ENCODE measurements at places on chromosomes 6 and 20. TPM values are rescaled to one million over a fixed set of nuclear protein-coding genes. Genes with fewer than 3 reads are reported as not detected.

- no peaks in the 10 kb centered on the region for H3K36me3 ChIP-seq
- peaks cover 10% of the 10 kb centered on the region for H3K4me1 ChIP-seq
- peak overlapping the region; percentile 57 for H3K27ac ChIP-seq
- peaks cover 9% of the 10 kb centered on the region for H3K27me3 ChIP-seq
- peak overlapping the region; percentile 40 for H3K4me3 ChIP-seq
- peak; percentile 34 for DNase-seq
Measured at GRCh38 chr6:4774715-4775493, 1.3 kb upstream of the CDYL start.

- H3K27me3 ChIP-seq: peaks cover 2% of the 10 kb centered on the region
Measured at GRCh38 chr6:32613475-32613874, 23.7 kb upstream of the HLA-DQA1 start.

GRCh38 chr6:31965700-31966099, 6.2 kb downstream of the DXO start:
- no peak for DNase-seq
- peaks cover 87% of the 10 kb centered on the region for H3K36me3 ChIP-seq
- no peaks in the 10 kb centered on the region for H3K27me3 ChIP-seq
- H3K4me1 ChIP-seq: peaks cover 3% of the 10 kb centered on the region

GRCh38 chr6:53618219-53618618, 47.3 kb downstream of the KLHL31 start:
- no peaks in the 10 kb centered on the region for H3K27me3 ChIP-seq
- no peak for DNase-seq
- no peak overlapping the region for H3K27ac ChIP-seq
- H3K36me3 ChIP-seq: no peaks in the 10 kb centered on the region
- H3K4me1 ChIP-seq: no peaks in the 10 kb centered on the region

DNA sequence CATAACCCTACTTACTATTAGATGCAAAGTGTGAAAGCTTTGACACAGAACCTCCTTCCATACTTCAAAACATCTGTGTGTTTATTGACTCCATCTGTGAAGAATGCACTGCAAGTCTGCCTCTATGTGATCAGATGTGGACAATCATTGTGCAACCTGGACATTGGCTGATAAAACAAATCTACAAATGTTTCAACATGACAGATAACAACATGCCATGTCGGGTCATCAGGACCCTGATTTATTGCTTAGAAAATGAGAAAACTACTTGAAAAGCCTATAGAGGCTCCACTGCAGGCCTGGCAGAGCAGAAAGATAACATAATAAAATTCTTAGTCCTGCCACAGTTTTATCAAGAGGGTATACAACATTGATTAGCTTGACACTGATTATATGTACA, 1286.4 kb downstream of the GRIK2 start:
- H3K4me3 ChIP-seq: no peak overlapping the region
- no peaks in the 10 kb centered on the region for H3K36me3 ChIP-seq
- H3K4me1 ChIP-seq: no peaks in the 10 kb centered on the region
- H3K27me3 ChIP-seq: no peaks in the 10 kb centered on the region
- H3K27ac ChIP-seq: no peak overlapping the region
- DNase-seq: no peak

GRCh38 chr6:110738899-110739365, 76.3 kb downstream of the CDK19 start:
- peak; percentile 64 for DNase-seq
- H3K4me3 ChIP-seq: no peak overlapping the region
- H3K27ac ChIP-seq: no peak overlapping the region
- H3K27me3 ChIP-seq: no peaks in the 10 kb centered on the region
- no peaks in the 10 kb centered on the region for H3K4me1 ChIP-seq

DNA sequence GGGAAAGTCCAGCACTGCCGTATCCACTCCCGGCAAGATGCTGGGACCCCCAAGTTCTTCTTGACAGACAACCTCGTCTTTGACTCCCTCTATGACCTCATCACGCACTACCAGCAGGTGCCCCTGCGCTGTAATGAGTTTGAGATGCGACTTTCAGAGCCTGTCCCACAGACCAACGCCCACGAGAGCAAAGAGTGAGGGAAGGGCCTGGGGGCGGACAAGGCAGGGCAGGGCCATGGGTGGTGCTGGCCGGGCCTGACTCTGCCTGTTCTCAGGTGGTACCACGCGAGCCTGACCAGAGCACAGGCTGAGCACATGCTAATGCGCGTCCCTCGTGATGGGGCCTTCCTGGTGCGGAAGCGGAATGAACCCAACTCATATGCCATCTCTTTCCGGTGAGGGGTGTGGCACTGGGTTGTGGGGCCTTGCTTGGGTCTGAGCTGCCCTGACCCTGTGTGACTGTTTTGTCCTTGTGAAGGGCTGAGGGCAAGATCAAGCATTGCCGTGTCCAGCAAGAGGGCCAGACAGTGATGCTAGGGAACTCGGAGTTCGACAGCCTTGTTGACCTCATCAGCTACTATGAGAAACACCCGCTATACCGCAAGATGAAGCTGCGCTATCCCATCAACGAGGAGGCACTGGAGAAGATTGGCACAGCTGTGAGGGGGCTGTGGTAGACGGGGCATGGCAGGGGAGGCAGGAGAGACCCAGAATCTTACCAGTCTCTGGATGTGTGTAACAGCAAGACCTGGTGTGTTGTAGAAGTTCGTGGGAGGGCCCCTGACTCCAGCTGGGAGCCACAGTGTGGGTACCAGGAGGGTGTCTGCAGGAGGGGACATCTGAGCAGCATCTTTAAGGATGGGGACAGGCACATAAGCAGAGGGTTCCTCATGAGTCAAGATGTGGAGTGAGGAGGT, 29.1 kb downstream of the PLCG1 start:
- H3K27ac ChIP-seq: no peak overlapping the region
- H3K27me3 ChIP-seq: no peaks in the 10 kb centered on the region
- DNase-seq: no peak
- no peak overlapping the region for H3K4me3 ChIP-seq

DNA sequence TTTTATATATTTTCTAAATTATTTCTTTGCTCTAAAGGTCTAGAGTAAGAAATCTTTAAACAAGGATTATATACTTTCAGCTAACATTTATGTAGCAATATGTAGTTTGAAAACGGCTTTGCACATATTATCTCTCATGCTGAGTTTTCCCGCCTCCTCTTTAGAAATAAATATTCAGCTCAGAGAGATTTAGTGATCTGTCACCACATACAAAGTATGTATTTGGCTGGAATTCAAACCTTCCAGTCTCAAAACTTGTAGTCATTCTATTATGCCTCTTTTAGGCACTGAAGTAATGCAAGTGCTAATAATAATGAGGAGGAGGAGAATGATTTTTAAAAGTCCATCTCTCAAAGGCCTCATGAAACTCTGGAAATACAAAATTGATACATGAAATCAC, 525.0 kb downstream of the GRIK2 start:
- no peak overlapping the region for H3K27ac ChIP-seq
- DNase-seq: no peak
- no peaks in the 10 kb centered on the region for H3K36me3 ChIP-seq
- H3K27me3 ChIP-seq: no peaks in the 10 kb centered on the region
- no peak overlapping the region for H3K4me3 ChIP-seq
- H3K4me1 ChIP-seq: no peaks in the 10 kb centered on the region

GRCh38 chr20:45456632-45457031, 12.9 kb upstream of the WFDC2 start:
- DNase-seq: no peak
- H3K36me3 ChIP-seq: no peaks in the 10 kb centered on the region
- H3K4me3 ChIP-seq: no peak overlapping the region
- peaks cover 2% of the 10 kb centered on the region for H3K27me3 ChIP-seq
- H3K4me1 ChIP-seq: no peaks in the 10 kb centered on the region

DNA sequence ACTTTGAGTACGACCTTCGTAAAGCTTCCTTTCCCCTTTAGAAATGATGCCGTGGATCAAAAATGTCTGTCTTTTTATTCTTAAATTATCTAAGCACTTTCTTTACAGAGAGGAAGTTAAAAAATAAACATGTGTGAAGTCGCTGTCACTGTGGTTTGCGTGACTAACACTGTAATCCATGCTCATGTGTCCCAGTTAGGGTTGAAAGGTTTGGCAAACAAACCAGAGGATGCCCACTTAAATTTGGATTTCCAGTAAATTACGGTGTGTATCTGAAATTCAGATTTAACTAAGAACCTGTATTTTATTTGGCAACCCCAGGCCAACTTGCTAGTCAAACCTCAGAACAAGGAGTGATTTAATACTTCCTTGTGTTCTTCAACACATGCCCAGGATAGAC, 21.1 kb downstream of the HLA-DRB1 start:
- H3K27me3 ChIP-seq: no peaks in the 10 kb centered on the region
- no peak for DNase-seq
- no peaks in the 10 kb centered on the region for H3K4me1 ChIP-seq
- no peak overlapping the region for H3K4me3 ChIP-seq

- H3K36me3 ChIP-seq: no peaks in the 10 kb centered on the region
- H3K4me1 ChIP-seq: peaks cover 17% of the 10 kb centered on the region
- H3K27ac ChIP-seq: no peak overlapping the region
Measured at GRCh38 chr6:131377112-131377705, 195.8 kb upstream of the ARG1 start.

DNA sequence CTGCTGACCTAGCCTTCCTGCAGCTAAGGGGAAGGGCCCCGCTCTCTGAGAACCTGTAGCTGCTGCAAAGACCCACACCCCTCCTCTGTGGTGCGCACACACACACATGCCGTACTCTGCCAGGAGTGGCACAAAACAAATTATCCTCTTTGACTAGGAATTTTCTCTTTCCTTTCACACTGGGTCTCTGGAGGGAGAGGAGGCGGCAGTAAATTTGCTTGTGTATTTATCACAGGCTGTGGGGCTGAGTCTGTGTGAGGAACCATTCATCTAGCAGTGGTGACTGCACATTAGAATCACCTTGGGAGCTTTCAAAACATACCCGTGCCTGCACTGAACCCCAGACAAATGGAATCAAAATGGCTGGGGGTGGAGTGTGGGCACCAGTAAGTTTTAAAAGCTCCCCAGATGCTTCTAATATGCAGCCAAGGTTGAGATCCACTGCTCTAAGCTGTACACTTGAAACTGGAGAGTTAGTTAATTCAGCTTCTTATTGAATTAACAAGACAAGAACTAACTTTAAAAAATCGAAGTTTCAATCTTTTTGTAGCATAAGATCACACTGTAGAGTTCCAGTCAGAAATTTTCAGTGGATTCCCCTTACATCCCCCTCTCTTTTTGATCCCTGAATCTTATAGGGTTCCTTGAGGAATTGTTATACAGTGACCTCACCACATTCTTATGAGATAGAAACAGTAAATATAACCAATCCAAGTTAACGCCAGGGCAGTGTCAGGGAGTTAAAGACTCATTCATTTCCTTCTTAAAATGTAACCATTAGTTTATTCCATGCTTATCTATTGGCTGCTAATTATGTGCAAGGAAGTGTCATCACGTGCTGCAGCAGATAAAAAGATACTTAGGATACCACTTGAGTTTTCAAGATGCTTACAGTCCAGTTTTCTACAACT, 29.8 kb upstream of the GMDS start:
- peak overlapping the region; percentile 70 for H3K27ac ChIP-seq
- H3K4me3 ChIP-seq: no peak overlapping the region
- DNase-seq: peak; percentile 80
- no peaks in the 10 kb centered on the region for H3K27me3 ChIP-seq
- H3K36me3 ChIP-seq: peaks cover 9% of the 10 kb centered on the region
- H3K4me1 ChIP-seq: peaks cover 5% of the 10 kb centered on the region

DNA sequence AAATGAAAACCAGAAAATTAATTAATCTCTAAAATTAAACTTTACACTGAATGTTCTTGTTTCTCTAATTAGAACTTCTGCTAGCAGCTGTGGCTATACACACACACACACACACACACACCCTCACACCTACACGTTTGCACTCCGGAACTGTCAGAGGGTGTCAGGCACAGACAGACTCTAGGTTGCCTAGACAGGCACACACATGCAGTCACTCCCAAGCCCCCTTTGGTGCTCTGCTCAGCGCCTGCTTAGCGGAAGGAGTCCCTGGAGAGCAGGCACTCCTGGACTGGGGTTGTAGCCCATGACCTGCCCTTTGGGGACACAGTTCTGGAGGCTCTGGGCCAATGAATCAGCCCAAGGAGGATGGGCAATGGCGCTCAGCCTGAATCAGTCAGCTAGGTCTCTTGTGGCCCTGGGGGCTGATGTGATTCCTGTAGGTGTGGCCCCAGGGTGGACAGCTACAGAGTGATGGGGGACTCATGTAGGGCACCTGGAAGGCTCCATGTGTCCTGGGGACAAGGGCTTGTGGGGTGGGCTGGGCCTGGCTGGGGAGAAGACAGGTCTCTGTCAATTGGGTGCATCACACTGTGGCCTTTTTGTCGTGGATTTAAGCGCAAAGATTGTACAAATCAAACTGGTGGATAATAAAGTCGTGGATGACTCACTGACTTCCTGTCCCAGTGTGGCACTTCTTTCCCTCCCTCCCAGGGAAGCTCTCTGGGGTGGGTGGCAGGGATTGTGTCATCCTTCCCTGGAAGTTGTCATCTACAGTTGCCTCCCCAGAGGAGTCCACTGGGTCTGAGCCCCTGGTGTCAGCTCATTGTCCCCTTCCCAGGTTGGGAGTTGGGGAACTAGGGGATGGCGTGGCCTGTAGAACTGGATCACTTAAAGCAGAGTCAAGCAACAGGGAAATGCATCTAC, 8.8 kb downstream of the TMEM151B start:
- no peak overlapping the region for H3K27ac ChIP-seq
- no peak for DNase-seq
- no peak overlapping the region for H3K4me3 ChIP-seq
- peaks cover 9% of the 10 kb centered on the region for H3K4me1 ChIP-seq
- H3K36me3 ChIP-seq: no peaks in the 10 kb centered on the region
- H3K27me3 ChIP-seq: peaks cover 50% of the 10 kb centered on the region

GRCh38 chr20:4488407-4489339, 233.0 kb upstream of the PRND start:
- no peaks in the 10 kb centered on the region for H3K4me1 ChIP-seq
- H3K4me3 ChIP-seq: no peak overlapping the region
- no peaks in the 10 kb centered on the region for H3K36me3 ChIP-seq
- DNase-seq: no peak

GRCh38 chr6:121651420-121651819, 216.0 kb downstream of the GJA1 start:
- no peaks in the 10 kb centered on the region for H3K4me1 ChIP-seq
- peak; percentile 39 for DNase-seq
- H3K4me3 ChIP-seq: no peak overlapping the region
- H3K36me3 ChIP-seq: no peaks in the 10 kb centered on the region
- peak overlapping the region; percentile 49 for H3K27ac ChIP-seq
- H3K27me3 ChIP-seq: no peaks in the 10 kb centered on the region

- H3K4me1 ChIP-seq: peaks cover 25% of the 10 kb centered on the region
- no peaks in the 10 kb centered on the region for H3K27me3 ChIP-seq
- no peaks in the 10 kb centered on the region for H3K36me3 ChIP-seq
- no peak for DNase-seq
Measured at GRCh38 chr6:111949546-111949945, 76.3 kb upstream of the FYN start.

DNA sequence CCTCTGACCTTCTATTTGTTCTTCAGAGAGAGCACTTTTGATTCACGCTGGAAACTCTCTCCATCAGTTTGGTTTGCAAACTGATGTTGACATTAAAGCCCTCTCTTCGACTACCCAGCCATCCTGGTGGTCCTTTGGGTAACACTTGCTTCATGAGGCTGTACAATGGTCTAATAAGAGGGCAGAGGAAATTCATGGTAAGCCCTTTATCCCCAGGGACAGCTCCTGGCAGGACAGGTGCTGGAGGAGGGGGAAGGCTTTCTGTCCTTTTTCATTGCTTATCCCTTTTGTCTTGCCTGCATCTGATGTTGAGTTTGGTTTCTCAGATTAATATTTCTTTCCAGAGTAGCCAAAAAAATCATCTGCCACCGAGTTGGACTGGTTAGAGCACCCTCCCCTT, 52.1 kb upstream of the CD93 start:
- no peaks in the 10 kb centered on the region for H3K36me3 ChIP-seq
- peaks cover 52% of the 10 kb centered on the region for H3K4me1 ChIP-seq
- H3K27me3 ChIP-seq: no peaks in the 10 kb centered on the region
- no peak overlapping the region for H3K27ac ChIP-seq
- no peak for DNase-seq

HRH3 gene
- total RNA-seq: 0.35 TPM

EYA2 gene
- total RNA-seq: 1.5 TPM

ADGRF5 gene
- total RNA-seq: 28.5 TPM

POM121L2 gene
- total RNA-seq: not detected

BTNL2 gene
- total RNA-seq: not detected

Measured in muscle of leg (tissue), 16 donors.